ENCODE measurements at places on chromosomes 11 and 22. TPM values are rescaled to one million over a fixed set of nuclear protein-coding genes. Genes with fewer than 3 reads are reported as not detected.
A peak's percentile ranks its signal among the peaks of the same experiment; 100 is the strongest.

Gene TRIM3
- total RNA-seq = 9.0 TPM

Gene NCF4
- total RNA-seq = 120 TPM

GRCh38 chr11:98358551-98358950, 662.2 kb upstream of the CNTN5 start:
- no peak overlapping the region for H3K27ac ChIP-seq
- no peaks in the 10 kb centered on the region for H3K4me1 ChIP-seq
- no peaks in the 10 kb centered on the region for H3K36me3 ChIP-seq
- no peaks in the 10 kb centered on the region for H3K27me3 ChIP-seq
- no peak overlapping the region for H3K4me3 ChIP-seq

DNA sequence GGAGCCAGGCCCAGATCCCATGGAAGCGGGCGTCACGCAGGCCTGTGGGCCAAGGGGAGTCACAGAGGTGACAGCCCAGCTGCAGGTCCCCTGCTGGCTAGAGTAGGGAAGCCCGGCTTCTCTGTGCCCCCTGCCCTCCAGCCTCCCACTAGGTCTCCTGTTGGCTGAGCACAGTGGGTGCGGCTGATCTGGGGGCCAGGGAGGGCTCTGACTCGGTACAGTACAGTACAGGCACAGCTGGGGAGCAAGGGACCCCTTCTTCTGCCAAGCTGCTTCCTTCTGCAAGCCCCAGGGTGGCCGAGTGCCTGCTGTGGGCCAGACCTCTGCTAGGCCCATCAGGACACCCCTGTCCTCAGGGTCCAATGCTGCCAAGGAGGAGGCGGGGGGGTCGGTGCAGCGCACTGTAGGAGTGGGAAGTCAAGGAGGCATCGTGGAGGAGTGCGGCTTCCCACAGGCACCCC, 10.1 kb downstream of the SUSD2 start:
- no peak overlapping the region for H3K27ac ChIP-seq
- no peaks in the 10 kb centered on the region for H3K36me3 ChIP-seq
- H3K27me3 ChIP-seq = peaks cover 3% of the 10 kb centered on the region

- H3K4me3 ChIP-seq = peak overlapping the region; percentile 95
- peaks cover 41% of the 10 kb centered on the region for H3K36me3 ChIP-seq
- H3K27me3 ChIP-seq = peaks cover 3% of the 10 kb centered on the region
- peak overlapping the region; percentile 90 for H3K27ac ChIP-seq
- DNase-seq = no peak
Observed at GRCh38 chr11:69674267-69674885, 777 bp downstream of the LTO1 start.

DNA sequence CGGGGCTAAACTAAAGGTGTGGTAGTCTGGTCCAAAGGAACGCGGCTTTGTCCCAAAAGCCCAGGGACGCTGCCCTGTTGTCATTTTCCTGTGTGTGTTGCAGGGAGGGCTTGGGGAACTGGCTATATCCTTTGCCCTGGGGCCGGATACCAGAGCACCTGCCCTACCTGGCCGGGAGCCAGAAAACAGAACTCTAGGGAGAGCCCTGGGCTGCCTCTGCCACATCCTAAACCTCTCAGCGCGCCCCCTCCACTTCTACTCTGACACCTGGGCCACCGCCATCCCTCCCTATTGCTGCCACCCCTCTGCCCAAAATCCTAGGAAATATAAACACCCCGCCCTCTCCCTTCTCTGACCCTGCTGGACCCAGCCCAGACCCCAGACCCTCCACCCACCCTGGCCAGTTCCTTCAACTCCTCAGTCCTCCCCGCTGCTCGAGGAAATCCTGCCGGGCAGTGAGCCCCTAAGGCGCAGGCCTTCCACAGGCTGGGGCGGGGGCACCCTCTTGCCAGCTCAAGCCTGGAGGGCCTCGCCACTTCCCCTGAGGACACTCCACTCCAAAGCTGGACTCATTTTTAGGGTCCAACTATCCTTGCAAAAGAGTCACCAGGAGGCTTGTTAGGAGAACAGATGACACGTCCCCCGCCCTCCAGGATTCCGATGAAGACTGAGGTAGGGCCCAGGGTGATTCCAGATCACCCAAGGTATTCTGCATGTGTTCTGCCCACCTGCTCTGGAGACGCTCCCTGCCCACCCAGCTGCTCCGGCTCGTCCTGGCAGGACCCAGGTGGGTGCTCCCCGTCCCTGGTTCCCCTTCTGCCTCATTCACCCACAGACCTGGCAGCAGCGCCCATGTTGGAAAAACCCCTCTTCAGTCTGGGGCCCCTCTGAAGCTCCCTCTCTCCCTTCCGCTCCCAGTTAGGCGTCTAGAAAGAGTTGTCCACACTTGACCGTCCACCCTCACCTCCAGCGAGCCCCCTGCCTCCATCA, 12.2 kb downstream of the KCTD17 start:
- H3K4me1 ChIP-seq = no peaks in the 10 kb centered on the region
- H3K36me3 ChIP-seq = peaks cover 25% of the 10 kb centered on the region
- no peak overlapping the region for H3K4me3 ChIP-seq

DNA sequence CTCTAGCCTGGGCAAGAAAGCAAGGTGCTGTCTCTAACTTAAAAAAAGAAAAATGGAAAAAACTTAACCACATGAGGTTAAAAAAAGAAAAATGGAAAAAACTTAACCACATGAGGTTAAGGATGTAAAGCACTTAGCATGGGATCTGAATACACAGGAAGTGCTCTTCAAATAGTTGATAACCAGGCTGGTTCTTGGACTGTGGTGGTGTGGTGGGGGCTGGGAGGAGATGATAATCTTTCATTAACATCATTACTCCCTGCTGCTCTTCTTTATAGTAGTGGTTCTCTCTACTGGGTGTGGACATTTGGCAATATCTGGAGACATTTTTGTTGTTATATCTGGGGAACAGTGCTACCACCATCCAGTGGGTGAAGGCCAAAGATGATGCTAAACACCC, 88.4 kb downstream of the TTC17 start:
- H3K27me3 ChIP-seq = no peaks in the 10 kb centered on the region
- no peak overlapping the region for H3K27ac ChIP-seq
- no peak overlapping the region for H3K4me3 ChIP-seq
- no peak for DNase-seq
- no peaks in the 10 kb centered on the region for H3K4me1 ChIP-seq

Gene UQCR10
- total RNA-seq = 81.7 TPM

- no peaks in the 10 kb centered on the region for H3K36me3 ChIP-seq
- peaks cover 6% of the 10 kb centered on the region for H3K27me3 ChIP-seq
- H3K4me3 ChIP-seq = no peak overlapping the region
Observed at GRCh38 chr11:124830749-124831148, 30.5 kb upstream of the MSANTD2 start.

Gene PLAAT5
- not detected for total RNA-seq

GRCh38 chr11:109264128-109264527, 157.9 kb upstream of the C11orf87 start:
- H3K4me1 ChIP-seq = no peaks in the 10 kb centered on the region
- no peak for DNase-seq
- H3K4me3 ChIP-seq = no peak overlapping the region
- no peak overlapping the region for H3K27ac ChIP-seq
- H3K36me3 ChIP-seq = no peaks in the 10 kb centered on the region

DNA sequence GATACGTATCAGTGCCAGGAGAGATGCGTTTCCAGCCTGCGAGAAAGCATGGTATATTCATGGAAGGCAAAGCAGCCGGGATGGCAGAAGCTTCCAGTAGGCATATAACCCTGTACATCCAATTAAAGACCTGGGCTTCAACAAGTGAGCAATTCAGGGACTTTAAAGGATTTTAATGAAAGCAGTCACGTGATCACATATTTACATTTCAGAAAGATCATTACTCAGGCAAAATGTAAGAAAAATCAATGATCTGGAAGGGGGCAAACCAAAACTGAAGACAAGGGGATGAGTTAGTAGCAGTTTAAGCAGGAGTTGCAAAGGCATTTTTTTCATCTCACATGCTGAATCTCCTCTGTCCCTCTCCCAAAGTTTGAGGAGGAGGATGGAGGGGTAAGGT, 7.8 kb downstream of the CDON start:
- H3K27me3 ChIP-seq = peaks cover 32% of the 10 kb centered on the region
- H3K4me3 ChIP-seq = no peak overlapping the region
- no peaks in the 10 kb centered on the region for H3K4me1 ChIP-seq

DNA sequence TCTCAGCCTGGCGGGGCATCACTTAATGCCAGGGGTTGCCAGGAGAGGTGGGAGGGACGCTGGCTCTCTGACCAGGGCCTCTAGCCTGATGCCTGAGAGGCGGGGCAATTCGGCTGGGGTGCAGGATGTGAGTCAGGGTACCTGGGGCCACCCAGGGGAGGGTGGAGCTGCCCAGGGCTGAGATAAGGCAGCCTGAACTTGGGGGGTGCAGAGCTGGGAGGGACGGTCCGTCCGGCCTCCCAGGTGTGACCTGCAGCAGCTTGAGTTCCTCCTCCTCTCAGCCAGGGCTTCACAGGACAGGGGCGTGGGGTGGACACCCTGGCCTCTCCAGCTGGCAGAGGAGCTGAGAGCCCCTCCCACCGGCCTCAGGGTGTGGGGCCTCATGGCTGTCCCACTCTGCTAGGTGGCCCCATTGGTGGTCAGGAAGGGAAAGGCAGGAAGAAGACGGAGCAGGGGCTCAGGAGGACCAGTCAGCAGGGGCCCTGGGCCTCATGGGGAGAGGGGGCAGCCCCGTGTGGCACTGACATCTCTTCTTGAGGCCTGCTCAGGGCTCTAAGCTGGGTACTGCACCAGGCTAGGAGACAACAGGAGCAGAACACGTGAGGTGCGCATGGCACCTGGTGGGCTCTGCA, 942 bp upstream of the RPS6KA4 start:
- no peak for DNase-seq
- no peaks in the 10 kb centered on the region for H3K27me3 ChIP-seq
- H3K36me3 ChIP-seq = peaks cover 31% of the 10 kb centered on the region

DNA sequence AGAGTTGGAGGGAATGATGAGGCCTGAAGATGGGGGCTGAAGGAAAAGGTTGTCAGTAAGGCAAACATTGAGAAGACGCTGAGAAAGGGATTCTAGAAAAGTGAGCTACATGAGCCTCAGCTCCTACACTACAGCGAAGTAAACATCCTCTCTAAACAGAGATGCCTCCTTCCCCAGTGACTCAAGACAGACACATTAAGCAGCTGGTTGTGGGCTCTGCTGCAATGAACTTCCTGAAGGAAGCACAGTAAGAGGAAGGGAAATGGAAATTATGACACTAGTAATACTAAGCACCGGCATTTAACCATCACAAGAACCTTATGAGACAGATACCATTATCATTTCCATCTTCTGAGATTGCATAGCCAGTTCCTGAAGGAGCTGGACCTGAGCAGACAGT, 190.5 kb downstream of the C11orf87 start:
- H3K4me1 ChIP-seq = no peaks in the 10 kb centered on the region
- DNase-seq = no peak
- no peaks in the 10 kb centered on the region for H3K36me3 ChIP-seq
- no peak overlapping the region for H3K27ac ChIP-seq

DNA sequence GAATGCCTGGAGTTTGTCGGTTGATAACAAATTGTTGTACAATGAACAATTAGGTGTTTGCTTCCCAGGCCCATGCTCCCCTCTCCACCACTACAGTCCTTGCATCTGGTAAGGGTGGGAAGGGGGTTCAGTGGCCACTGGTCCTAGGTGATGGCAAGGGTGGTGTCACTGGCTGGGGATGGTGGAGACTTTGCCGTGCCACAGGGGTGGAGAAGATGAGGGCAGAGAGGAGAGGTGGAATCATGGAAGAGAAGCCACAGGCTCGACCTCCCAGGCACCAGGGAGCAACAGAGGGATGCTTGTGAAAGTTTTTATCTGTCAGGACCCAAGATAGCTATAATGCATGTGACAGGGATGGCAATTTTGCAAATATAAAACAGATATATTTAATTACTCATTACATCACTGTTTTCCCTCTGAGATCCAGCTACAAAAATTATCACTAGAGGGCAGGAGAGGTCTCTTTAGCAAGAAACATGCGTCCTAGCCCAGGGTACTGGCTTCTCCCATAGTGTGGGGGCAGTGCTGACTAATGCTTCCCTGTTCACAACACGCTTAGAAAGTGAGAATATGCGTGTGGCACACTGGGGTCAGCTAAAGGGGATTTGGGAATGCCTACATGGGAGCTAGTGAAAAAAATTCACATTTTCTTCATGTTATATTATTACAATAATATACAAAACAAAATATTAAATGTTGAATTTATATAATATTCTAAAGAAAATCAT, 49.0 kb upstream of the AMPD3 start:
- no peaks in the 10 kb centered on the region for H3K36me3 ChIP-seq
- H3K4me1 ChIP-seq = peaks cover 6% of the 10 kb centered on the region
- no peak for DNase-seq

Gene MPZL2
- total RNA-seq = not detected

GRCh38 chr22:30829901-30830550, 135.4 kb downstream of the OSBP2 start:
- no peak overlapping the region for H3K4me3 ChIP-seq
- H3K27me3 ChIP-seq = peaks cover 11% of the 10 kb centered on the region
- no peaks in the 10 kb centered on the region for H3K36me3 ChIP-seq

DNA sequence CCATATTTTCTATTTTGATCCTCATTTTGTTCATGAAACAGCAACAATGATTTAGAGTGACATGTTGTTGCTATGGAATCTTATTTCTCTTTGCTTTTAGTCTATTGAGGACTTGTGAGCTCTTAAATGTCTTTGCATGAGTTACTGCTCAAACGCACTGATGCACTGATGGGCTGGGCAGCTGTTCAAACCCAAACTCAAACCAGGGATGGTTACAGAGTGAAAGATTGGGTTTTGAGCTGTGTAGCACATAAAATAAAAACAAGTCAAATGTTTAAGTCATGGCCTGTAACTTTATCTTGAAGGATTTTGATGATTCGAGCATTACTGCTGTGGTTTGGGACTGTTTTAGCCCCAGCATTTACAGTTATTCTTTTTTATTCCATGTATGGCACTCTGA, 20.1 kb upstream of the NCAM1 start:
- no peaks in the 10 kb centered on the region for H3K36me3 ChIP-seq
- no peak overlapping the region for H3K4me3 ChIP-seq
- no peak overlapping the region for H3K27ac ChIP-seq
- no peak for DNase-seq
- no peaks in the 10 kb centered on the region for H3K4me1 ChIP-seq
- H3K27me3 ChIP-seq = no peaks in the 10 kb centered on the region
